ENCODE measurements at places on chromosomes 2 and 18.

- no peak for DNase-seq
Measured at GRCh38 chr2:61158356-61158955, 3.5 kb upstream of the C2orf74 start.

GRCh38 chr2:159904959-159905305, 106.9 kb upstream of the CD302 start:
- DNase-seq, result no peak

DNA sequence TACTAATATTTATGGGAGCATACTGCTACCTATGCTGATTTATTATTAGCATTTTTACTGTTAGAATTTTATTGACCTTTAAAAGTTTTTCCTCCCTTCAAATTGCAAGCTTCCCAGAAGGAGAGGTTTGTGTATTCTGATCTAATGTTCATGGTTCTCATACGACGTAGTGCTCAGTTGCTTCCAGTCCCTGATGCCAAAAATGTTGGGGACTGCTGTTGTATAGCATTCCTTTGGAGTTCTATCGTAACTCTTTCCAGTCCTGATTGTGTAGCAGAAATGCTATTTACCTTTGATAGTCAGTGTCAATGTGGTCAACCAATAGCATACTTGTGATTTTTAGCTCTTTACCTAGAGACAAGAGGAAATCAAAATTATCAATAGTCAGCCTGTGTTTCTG, 69.5 kb upstream of the ZSWIM2 start:
- no peak for DNase-seq

DNA sequence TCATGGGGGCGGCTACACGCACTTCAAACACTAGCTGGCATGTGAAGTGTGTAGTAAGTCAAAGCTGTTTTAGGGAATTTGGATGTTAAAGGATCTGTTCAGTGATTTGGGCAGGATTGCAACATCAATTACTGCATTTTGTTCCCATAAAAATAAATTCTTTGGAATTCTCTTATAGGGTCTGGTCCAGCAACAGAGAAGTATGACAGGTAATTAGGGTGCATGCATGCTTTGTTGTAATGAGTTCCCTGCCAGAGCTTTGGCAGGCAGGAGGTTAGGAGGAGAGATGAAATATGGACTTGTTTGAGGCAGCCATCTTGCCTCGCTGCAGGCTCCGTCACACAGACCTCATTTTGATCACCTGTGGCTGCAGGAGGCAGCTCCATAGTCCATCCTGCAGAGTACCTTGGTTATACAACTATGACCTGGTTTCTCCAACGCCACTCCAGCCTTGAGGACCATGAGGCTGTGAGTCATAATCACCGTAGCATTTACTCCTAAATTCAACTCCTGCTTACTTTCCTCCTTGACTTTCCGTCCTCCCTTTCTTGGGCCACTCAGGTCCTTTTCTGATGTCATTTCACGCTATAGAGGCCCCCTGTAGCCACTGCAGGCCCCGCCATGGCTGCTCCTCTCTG, 26.5 kb upstream of the EML4 start:
- DNase-seq, result no peak
